Ascending aorta (tissue), 2 donors: ENCODE measurements at places on chromosomes 7 and 10.

DNA sequence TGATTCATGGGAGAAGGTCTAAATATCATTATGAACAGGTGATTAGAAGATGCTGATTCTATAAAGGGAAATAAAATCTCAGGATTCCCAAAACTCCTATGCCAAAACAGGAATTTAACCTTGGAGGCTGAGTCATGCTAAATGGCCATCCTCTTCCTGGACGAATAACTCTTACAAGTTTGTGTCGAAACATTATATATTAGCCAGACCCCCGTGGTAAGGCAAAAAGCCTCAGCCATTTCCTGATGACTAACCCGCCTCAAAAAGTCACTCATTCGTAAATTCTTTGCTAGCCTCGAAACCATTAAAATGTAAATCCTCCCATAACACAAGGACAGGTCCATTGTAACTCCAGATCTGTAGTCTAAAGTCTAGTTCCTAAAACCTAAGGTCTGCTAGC is 32.0 kb downstream of the CUL2 start:
- no peak for DNase-seq

DNA sequence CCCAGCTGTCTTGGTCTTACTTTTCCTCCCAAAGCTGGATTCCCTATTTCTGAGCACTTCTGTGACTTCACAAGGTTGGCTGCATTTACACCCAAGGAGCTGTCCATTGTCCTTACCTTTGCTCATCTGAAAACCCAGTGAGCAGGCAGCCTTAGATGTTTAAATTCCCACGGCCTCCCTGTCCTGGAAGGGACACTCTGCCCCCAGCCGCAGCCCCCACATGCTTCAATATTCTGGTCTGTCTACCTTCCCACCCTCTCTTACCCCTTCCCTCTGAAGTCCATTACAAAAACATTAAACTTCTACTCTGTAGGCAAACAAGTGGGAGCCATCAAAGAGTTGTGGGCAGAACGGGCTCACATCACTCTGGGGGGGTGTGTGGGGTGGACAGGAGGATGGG is 73.8 kb upstream of the EFCAB10 start:
- no peak for DNase-seq

DNA sequence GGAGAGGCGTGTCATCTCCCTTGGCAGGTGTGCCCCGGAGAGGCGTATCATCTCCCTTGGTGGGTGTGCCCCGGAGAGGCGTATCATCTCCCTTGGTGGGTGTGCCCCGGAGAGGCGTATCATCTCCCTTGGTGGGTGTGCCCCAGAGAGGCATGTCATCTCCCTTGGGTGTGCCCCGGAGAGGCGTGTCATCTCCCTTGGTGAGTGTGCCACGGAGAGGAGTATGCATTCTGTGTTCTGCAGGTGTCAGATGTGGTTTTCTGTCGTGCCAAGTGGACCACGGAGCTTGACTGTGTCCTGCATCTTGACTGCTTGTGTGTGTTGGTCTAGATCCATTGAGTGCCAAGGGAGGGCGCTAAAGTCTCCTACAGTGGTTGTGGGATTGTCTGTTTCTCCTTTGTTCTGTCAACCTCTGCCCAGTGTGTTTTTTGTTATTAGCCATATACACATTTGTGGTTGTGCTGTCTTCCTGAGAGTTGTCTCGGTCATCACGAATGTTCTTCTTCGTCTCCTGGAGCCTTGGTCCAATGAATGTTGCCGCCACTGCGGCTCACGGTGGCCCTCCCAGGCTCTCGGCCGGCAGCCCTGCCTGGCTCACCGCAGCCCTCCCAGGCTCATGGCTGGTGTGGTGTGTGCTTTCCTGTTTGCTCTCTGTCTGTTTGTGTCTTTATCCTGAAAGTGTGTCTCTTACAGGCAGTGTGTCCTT is 96.8 kb downstream of the INPP5A start:
- DNase-seq: peak; percentile 63

GRCh38 chr10:93075369-93076221 is 1.9 kb downstream of the CYP26A1 start:
- DNase-seq: no peak
